ENCODE measurements at places on chromosomes 12 and 14.

GRCh38 chr12:48972213-48972951 is 847 bp upstream of the WNT10B start:
- no peak overlapping the region for H3K4me3 ChIP-seq
- DNase-seq, result no peak
- no peak overlapping the region for H3K27ac ChIP-seq
- peaks cover 19% of the 10 kb centered on the region for H3K27me3 ChIP-seq

- H3K36me3 ChIP-seq, result no peaks in the 10 kb centered on the region
- no peak overlapping the region for H3K4me3 ChIP-seq
- no peaks in the 10 kb centered on the region for H3K27me3 ChIP-seq
These were observed 44.7 kb upstream of the CRACR2A start for GRCh38 chr12:3797531-3798048.

DNA sequence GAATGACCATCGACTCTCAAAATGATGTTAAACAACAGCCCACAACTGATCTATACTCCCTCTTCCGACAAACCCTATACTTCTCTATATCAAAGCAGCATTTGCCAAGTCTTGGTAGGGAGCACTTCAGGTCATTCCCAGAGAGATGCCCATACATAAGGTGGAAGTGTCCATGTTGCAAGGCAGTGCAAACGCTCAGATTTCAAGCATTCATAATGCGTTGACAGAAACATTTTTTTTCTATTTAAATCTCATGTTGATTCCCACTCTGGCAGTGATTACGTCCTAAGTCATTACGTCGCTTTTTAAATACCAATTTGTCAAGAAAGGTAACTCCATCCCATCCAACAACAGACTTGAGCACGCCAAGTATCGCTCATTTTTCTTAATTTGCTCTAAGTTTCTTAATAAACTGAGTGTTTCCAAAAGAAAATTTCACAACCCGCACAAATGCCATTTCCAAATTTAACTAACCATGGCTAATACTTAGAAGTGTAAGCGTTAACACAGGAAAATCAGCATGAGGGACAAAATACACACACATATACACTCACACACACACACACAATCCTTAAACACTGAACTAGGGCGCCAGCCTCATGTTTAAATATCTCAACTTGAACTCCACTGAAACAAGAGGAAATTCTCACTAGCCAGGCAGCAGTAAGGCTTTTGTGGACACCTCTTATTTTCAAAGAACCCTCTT is 1.1 kb downstream of the GXYLT1 start:
- H3K4me1 ChIP-seq, result peaks cover 5% of the 10 kb centered on the region
- H3K27me3 ChIP-seq, result no peaks in the 10 kb centered on the region
- DNase-seq, result no peak
- no peaks in the 10 kb centered on the region for H3K36me3 ChIP-seq
- H3K27ac ChIP-seq, result 0 out of 2 replicates have a peak overlapping the region, but pooled peaks have one; percentile 61
- H3K4me3 ChIP-seq, result peak overlapping the region; percentile 82

GRCh38 chr12:33828326-33828725 is 194.0 kb upstream of the ALG10 start:
- H3K27ac ChIP-seq, result no peak overlapping the region
- no peak for DNase-seq
- no peak overlapping the region for H3K4me3 ChIP-seq
- H3K4me1 ChIP-seq, result no peaks in the 10 kb centered on the region

DNA sequence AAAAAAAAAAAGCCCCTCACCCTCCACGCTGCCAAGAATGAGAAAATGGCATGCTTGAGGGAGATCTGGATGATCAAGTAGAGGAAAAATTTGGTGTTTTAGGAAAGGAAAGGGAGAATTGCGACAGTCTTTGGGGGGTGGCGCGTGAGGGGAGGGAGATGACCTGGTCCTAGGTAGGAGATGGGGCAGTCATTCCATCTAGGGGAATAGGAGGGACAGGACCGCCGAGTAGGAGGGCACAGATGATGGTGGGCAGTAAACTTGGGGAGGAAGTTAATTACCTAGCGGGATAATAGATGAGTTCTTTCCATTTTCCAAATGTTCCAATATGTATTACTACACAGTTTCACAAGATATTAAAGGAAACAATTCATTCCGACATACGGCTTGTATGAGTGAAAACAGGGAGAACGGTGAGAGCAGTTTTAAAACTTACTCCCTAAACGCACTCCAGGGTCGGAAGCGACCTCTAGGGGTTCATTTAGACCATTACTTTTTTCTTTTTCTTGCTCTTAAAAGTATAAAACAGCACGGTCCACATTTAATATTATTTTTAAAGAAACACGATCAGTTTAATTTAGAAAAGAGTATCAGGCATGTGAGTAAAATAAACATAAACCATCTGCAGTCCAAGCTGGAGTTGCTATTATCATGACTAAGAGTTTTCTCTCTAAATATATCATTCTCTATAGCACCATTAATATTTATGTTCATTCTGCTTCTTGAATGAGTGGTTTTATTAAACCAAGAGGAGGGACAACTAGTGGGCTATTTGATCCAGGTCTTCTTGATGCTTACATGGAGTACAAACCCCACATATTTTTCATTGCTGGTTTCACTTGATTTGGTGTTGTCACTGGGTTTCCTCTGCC is 3.0 kb upstream of the FNTB start:
- H3K36me3 ChIP-seq, result no peaks in the 10 kb centered on the region
- H3K4me1 ChIP-seq, result peaks cover 4% of the 10 kb centered on the region
- H3K27ac ChIP-seq, result no peak overlapping the region
- no peaks in the 10 kb centered on the region for H3K27me3 ChIP-seq
- DNase-seq, result no peak

DNA sequence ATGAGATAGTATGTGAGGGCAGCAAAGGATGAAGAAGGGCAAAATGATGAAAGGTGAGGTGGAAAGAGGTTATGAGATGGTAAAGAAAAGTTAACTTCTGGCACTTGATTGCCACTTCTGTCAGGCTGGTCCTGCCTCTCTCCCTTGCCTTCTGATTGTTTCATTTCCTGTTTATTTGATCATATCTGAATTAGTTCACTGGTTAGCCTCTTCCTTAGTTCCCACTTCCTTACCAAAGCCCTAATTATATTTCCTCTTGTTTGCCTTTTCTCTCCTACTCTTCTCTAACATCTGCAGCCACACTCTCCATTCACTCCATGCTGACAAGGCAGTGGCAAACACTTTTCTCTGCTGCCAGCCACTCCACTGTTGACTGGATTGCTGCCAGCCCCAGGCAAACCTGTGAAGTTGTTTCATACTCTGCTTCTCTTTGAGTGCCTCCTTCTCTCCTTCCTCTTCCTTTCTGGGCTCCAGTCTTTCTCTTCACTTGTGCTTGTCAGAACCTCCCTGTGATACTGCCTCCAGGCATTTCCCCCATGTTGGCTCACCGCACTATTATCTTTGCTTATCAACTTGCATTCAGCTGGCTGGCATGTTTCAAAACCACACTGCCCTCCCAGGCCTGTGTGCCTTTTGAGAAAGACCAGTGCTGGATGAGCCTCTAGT is 8.1 kb downstream of the PNP start:
- no peak overlapping the region for H3K27ac ChIP-seq
- H3K27me3 ChIP-seq, result no peaks in the 10 kb centered on the region
- H3K4me3 ChIP-seq, result no peak overlapping the region
- no peaks in the 10 kb centered on the region for H3K4me1 ChIP-seq
- H3K36me3 ChIP-seq, result peaks cover 39% of the 10 kb centered on the region
- no peak for DNase-seq

GRCh38 chr12:112198120-112198733 is 72.9 kb downstream of the TRAFD1 start:
- peaks cover 34% of the 10 kb centered on the region for H3K36me3 ChIP-seq
- H3K4me1 ChIP-seq, result no peaks in the 10 kb centered on the region
- H3K4me3 ChIP-seq, result no peak overlapping the region
- H3K27ac ChIP-seq, result no peak overlapping the region

DNA sequence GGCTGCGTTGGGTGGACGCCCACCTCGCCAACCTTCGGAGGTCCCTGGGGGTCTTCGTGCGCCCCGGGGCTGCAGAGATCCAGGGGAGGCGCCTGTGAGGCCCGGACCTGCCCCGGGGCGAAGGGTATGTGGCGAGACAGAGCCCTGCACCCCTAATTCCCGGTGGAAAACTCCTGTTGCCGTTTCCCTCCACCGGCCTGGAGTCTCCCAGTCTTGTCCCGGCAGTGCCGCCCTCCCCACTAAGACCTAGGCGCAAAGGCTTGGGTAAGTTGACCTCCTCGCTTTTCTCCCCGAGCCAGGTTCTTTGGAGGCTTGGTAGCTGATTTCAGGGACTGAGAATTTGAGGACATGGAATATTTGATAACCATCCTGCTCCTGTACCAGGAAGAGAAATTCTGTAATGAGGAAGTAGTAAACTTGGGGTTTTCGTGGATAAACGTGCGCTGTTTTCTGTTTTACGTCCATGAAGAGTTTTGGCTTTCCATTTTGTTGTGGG is 530 bp downstream of the APAF1 start:
- H3K4me1 ChIP-seq, result no peaks in the 10 kb centered on the region
- peak overlapping the region; percentile 98 for H3K4me3 ChIP-seq
- no peaks in the 10 kb centered on the region for H3K27me3 ChIP-seq
- no peaks in the 10 kb centered on the region for H3K36me3 ChIP-seq
- H3K27ac ChIP-seq, result peak overlapping the region; percentile 94

GRCh38 chr12:125079648-125080645 is 14.7 kb downstream of the AACS start:
- no peak overlapping the region for H3K4me3 ChIP-seq
- no peak for DNase-seq
- H3K4me1 ChIP-seq, result no peaks in the 10 kb centered on the region
- no peaks in the 10 kb centered on the region for H3K27me3 ChIP-seq
- no peak overlapping the region for H3K27ac ChIP-seq

- no peaks in the 10 kb centered on the region for H3K36me3 ChIP-seq
- H3K27me3 ChIP-seq, result no peaks in the 10 kb centered on the region
- DNase-seq, result no peak
- no peak overlapping the region for H3K4me3 ChIP-seq
- no peaks in the 10 kb centered on the region for H3K4me1 ChIP-seq
These were observed 10.6 kb downstream of the CD163 start for GRCh38 chr12:7493006-7493405.

- H3K36me3 ChIP-seq, result no peaks in the 10 kb centered on the region
- H3K27ac ChIP-seq, result no peak overlapping the region
- no peak overlapping the region for H3K4me3 ChIP-seq
- no peaks in the 10 kb centered on the region for H3K4me1 ChIP-seq
- DNase-seq, result no peak
These were observed 328.1 kb downstream of the BCL11B start for GRCh38 chr14:98943907-98944306.

- H3K4me3 ChIP-seq, result no peak overlapping the region
- no peak overlapping the region for H3K27ac ChIP-seq
- H3K36me3 ChIP-seq, result peaks cover 4% of the 10 kb centered on the region
- no peak for DNase-seq
- H3K4me1 ChIP-seq, result peaks cover 16% of the 10 kb centered on the region
These were observed 13.7 kb downstream of the P2RX4 start for GRCh38 chr12:121223292-121224285.

All from GM12878 (cell line).